ENCODE measurements at places on chromosomes 1 and 21.

DNA sequence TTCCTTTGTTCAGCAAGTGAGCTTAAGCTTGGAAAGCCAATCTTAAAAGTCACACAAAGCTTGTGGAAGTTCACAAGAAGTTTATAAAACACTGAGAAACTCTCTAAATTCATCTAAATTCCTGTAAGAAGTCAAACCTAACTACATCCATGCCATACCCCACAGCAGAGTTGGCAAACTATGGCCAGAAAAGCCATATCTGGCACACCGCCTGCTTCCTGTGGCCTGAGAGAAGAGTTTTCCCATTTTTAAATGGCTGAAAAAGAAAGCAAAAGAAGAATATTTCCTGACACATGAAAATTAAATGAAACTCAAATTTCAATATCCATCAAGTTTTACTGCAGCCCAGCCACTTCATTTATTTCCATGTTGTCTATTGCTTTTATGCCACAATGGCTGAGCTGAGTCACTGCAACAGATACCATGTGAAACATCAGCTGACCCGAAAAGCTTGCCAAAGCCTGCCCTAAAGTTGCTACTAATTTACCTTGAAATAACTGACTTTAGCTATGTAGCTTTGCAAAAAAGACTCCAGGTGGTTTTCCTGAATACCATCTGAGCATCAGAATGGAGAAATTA, 237.1 kb downstream of the SLC45A1 start:
- no peak for DNase-seq

DNA sequence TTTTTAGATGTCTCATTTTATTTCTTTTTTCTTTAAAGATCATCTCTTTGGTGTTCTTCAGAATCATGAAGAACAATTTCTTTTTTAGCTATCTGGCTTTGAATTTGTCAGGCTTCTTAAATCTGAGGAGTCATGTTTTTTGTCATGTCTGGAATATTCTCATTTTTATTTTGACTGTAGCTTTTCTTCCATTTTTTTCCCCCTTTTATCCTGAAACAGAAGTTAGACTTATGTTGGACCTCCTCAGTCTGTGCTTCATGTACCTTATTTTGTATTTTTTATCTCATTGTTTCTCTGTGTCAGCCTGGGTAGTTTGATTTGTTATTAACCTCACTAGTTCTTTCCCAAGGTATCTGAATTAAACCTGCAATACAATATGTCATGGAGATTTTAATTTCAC, 319.2 kb upstream of the ADGRL4 start:
- no peak for DNase-seq

- no peak for DNase-seq
Observed at GRCh38 chr1:226407199-226407496, 745 bp downstream of the PARP1 start.

DNA sequence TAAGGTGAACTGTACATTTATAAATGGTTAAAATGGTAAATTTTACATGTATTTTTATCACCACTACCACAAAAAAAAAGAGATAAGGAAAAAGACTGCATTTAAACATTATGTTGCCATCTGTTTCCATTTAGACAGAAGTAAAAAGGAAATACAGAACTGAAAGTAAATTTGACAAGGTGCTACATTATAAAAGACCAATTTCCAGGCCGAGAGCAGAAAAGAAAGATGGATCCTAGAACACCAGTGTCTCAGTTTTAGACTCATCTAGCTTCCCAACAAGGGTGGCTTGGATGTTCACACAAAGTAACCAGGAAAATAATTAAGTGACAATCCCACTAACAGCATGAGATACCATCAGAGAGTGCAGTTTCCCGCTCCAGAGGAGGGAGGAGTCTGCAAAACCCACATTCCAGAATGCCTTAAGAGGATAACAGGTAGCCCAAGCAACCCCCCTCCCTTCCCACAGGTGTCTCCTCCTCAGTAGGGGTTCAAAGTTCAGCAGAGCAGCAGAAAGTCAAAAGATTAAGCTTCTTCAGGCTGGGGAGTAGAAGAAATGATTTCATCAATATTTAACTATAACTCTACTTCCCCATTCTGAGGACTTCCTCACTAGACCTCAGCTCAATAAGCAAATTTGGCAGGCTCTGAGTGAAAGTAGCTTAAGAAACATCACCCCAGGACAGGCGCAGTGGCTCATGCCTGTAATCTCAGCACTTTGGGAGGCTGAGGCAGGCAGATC, 11.8 kb downstream of the TPM3 start:
- DNase-seq, result no peak

GRCh38 chr1:15236321-15236721, 10.7 kb upstream of the FHAD1 start:
- no peak for DNase-seq

DNA sequence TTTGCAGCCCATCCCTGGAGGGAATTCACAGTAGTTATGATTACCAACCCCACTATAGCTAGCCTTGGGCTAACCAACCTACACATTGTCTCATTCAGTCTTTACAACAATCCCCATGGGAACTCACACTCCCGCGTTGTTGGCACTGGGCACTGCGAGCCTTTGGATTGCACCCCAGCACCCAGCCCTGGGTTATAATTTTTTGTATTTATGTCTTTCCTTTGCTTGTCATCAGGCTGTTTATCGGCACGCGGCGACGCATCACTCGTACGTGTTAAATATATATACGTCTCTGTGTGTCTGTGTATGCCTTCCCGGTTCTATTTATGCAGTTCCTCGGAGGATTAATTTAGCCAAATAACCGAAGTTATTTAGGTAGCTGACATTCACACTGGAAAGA, 47.2 kb upstream of the IGSF21 start:
- no peak for DNase-seq

GRCh38 chr1:241808265-241808664, 39.7 kb upstream of the EXO1 start:
- DNase-seq, result no peak

DNA sequence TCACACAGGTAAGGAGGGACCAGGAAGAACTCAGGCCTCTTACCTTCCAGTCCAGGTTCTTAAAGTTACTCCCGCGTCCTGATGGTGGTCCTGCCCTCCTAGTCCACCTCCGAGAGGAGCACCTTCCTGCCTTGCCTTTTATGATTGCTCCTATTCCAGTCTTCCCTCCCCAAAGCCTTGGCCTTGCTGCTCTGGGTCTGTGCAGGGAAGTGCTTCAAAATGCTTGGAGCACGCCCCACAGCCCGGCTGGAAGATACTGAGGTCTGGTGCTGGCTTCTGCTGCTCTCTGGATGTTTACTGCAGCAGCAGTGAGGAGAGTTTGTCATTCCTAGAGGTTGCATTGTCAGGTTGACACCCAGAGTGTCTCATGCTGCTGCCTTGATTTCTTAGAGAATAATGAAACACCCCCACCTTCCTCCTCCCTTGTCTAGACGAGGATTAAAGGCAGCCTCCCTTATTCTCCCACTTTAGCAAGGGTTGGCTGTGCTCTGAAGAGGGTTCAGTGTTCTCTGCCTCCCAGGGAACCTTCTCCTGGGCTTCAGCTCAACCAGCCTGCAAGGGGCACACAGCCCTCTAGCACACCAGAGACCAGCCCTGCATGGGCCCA, 142.2 kb upstream of the CACNA1E start:
- DNase-seq, result no peak

DNA sequence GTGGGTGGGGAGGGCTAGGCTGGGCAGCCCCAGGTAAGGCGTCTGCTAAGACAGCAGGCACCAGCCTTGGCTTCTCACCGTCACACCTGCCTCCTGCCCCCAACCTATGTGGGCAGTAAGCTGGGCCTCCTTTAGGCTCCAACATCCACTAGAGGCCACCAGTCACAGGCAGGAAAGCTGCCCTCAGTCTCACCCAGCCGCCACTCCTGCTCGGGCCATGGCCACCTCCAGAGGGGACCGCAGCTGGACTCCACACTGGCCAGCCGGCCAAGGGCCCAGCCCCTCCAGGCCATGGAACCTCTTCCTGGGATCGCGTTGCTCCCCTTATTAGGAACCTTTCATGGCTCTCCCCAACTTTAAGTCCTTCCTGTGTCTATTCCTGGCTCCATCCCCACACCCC, 74.5 kb downstream of the MRPL37 start:
- DNase-seq, result no peak

- DNase-seq, result no peak
Observed at GRCh38 chr1:71015745-71016144, 31.9 kb downstream of the PTGER3 start.

DNA sequence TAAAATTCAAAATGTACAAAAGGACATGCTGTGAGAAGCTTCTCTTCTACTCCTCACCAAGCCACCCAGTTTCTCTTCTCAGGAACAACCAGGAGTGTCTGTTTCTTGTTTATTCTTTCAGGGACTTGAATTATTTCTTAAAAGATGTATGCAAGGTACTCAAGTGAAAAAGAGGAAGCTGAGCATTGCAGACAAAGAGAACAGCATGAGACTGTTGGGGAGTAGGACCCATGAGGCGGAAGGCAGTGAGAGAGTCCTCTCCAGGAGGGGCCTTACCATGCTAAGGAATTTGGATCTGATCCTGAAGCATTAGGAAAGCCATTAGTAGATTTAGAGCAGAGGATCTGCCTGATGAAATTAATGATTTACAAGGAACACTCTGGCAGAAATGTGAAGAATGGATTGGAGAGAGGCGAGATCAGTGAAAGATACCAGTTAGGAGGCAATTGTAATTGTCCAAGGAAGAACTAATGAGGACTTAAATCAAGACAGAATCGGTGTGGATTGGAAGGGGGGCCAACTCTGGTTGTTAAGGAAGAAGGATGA, 14.7 kb upstream of the SSX2IP start:
- DNase-seq, result no peak

GRCh38 chr1:154479764-154480421, 22.1 kb upstream of the TDRD10 start:
- peak; percentile 26 for DNase-seq
